ENCODE measurements at places on chromosomes 1 and 21.

DNA sequence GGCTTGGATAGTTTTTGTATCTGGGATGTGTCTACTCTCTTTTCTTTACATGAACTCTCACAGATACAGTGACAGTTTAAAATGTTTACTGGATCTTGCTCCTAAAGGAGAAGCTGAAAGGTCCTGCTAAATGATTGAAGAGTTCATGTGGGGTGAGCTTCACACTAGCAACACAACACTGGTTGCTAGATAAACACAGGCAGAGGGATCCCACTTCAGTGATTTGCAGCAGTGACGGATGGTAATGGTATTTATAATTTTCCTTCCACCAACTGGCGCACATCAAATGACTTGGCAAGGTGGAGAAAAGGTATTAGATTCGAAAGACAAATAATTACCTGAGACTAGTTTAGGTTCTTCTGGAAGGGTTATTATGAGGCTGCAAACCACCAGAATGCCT, 270.2 kb downstream of the TBX15 start:
- no peak for DNase-seq

DNA sequence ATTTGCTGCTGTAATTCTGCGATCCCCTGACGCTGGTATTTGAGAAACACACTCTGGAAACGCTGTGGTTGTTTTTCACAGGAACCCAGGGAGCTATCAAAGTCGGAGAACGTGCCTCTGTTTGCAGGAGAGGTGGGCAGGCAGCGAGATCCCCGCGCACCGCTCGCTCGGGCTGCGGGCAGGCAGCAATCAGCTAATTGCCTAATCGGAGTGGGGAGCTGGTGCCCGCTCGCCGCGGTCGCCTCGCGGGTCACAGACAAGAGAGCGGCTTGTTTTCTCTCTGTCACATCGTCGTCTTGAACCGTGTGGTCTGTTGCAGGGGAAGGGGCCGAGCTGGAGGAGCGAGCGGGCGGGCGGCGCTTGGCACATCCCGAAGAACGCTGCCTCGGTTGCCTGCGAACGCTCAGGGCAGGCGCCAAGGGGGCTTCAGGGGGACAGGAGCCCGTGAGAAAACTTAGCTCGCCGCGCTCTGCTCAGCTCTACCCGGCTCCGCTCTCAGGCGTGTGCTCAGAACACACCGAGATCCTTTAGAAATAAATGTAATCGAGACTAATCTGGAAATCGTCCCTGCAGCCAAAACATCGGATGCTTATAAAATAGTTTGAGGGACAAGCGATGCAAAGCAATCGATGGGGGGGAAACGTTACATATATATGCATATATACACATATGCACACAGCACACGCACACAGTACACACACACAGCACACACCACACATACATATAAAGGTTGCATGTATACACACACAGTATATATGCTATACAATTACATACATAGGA, 93.6 kb upstream of the SMYD2 start:
- no peak for DNase-seq

DNA sequence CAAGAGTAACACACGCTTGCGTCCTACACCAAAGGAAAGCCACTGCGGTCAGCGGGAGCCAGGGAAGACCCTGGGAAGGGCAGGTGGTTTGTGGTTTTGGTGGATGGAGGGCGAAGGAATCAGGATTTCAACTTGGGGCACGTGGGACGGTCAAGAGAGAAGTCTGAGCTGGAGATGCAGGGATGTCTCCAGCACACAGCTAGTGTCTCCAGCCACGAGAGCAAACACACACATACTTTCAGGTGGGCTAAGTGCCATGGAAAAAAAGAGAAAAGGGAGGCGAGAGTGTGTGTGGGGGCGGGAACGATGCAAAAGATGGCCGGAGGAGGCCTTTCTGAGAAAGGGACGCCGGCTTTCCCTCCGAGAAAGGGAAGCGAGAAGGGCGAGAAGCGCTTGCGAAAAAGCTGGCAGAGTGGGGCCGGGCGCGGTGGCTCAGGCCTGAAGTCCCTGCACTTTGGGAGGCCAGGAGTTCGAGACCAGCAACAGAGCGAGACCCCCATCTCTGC, 1.4 kb upstream of the SRRM1 start:
- DNase-seq, result peak; percentile 45

- no peak for DNase-seq
Measured at GRCh38 chr1:109634292-109634691, 14.7 kb downstream of the AMPD2 start.

Data from OCI-LY7 (cell line).